Activated CD8-positive, alpha-beta T cell treated with anti-CD3 and anti-CD28 coated beads for 36 hours (primary cell): ENCODE measurements at places on chromosomes 12 and 14. TPM values are rescaled to one million over a fixed set of nuclear protein-coding genes. Genes with fewer than 3 reads are reported as not detected.

Gene TMEM229B
- total RNA-seq = 2.3 TPM

Gene NGB
- total RNA-seq = not detected

Gene CELA1
- not detected for total RNA-seq

Gene ANO4
- not detected for total RNA-seq

Gene BCAT1
- 55.6 TPM for total RNA-seq

Gene CIT
- total RNA-seq = 48.4 TPM

Gene ABCD2
- 3.8 TPM for total RNA-seq

Gene CATSPERB
- total RNA-seq = 0.60 TPM

Gene SLC25A47
- total RNA-seq = not detected

Gene CLECL1
- total RNA-seq = 8.5 TPM

Gene BEGAIN
- 6.0 TPM for total RNA-seq

Gene TOMM20L
- not detected for total RNA-seq

GRCh38 chr12:44728566-44728965 lies 147.5 kb downstream of the NELL2 start:
- no peak overlapping the region for H3K4me3 ChIP-seq
- no peak for DNase-seq
- peaks cover 34% of the 10 kb centered on the region for H3K4me1 ChIP-seq
- H3K27ac ChIP-seq = no peak overlapping the region

- peaks cover 9% of the 10 kb centered on the region for H3K36me3 ChIP-seq
- H3K4me1 ChIP-seq = peaks cover 35% of the 10 kb centered on the region
- H3K27ac ChIP-seq = peak overlapping the region; percentile 100
- H3K27me3 ChIP-seq = no peaks in the 10 kb centered on the region
- peak overlapping the region; percentile 92 for H3K4me3 ChIP-seq
- DNase-seq = peak; percentile 85
These were observed 685 bp upstream of the MYL6B start for GRCh38 chr12:56151672-56152131.

DNA sequence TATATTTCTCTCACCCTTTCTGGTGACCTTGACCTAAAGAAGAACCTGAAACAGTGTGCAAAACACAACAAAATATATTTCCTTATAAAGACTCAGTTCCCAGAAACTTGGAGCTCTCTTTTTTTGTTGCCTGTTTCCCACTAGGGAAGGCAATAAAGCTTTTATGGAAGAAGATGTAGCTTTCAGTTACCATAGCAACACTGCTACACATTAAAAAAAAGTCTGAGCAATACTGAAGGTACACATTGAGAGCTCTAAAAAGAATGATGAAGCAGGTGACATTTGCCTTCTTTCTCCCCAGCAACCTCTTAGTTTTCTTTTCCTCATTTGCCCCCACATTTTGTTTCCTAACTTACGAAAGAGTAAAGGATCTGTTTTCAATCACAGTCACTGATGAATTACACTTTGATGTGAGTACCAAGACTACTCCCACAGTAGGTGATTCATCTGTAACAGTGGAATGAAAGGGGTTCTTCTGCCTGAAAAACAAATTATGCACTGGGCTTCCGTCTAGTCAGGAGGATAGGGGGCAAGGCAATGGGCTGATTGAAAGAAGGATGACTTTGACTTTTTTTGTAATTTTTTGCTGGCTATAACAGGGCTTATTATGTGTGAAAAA lies 1.1 kb upstream of the CATSPERB start:
- no peaks in the 10 kb centered on the region for H3K27me3 ChIP-seq
- H3K4me3 ChIP-seq = no peak overlapping the region
- DNase-seq = no peak
- H3K27ac ChIP-seq = no peak overlapping the region

GRCh38 chr12:111444314-111444924 lies 38.7 kb downstream of the SH2B3 start:
- peak overlapping the region; percentile 68 for H3K27ac ChIP-seq
- peaks cover 84% of the 10 kb centered on the region for H3K4me1 ChIP-seq
- peak; percentile 73 for DNase-seq
- H3K4me3 ChIP-seq = peak overlapping the region; percentile 26
- peaks cover 62% of the 10 kb centered on the region for H3K36me3 ChIP-seq
- H3K27me3 ChIP-seq = no peaks in the 10 kb centered on the region

DNA sequence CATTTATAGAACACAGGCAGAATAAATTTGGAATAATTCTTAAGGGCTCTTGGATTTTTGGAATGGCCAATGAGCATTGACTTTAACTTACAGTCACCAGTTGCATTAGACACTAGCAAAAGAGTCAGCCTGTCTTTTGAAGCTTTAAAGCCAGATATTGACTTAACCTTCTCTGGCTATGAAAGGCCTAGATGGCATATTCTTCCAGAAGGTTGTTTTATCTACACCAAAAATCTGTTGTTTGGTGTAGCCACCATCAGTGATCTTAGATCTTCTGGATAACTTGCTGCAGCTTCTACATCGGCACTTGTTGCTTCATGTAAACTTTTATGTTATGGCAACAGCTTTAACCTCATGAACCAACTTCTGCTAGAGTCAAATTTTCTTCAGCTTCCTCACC lies 10.4 kb downstream of the PCNX1 start:
- no peak overlapping the region for H3K4me3 ChIP-seq
- H3K27ac ChIP-seq = peak overlapping the region; percentile 75
- no peak for DNase-seq
- peaks cover 23% of the 10 kb centered on the region for H3K36me3 ChIP-seq

- H3K27me3 ChIP-seq = no peaks in the 10 kb centered on the region
- no peak overlapping the region for H3K4me3 ChIP-seq
- no peak for DNase-seq
- H3K27ac ChIP-seq = no peak overlapping the region
These were observed 45.8 kb upstream of the CNTN1 start for GRCh38 chr12:40646456-40646855.

GRCh38 chr14:104322531-104323366 lies 184.4 kb downstream of the KIF26A start:
- no peak for DNase-seq
- H3K27ac ChIP-seq = no peak overlapping the region
- H3K4me1 ChIP-seq = no peaks in the 10 kb centered on the region

GRCh38 chr12:111635524-111635923 lies 36.4 kb upstream of the ATXN2 start:
- DNase-seq = peak; percentile 9
- peaks cover 4% of the 10 kb centered on the region for H3K36me3 ChIP-seq
- H3K27ac ChIP-seq = no peak overlapping the region
- H3K4me3 ChIP-seq = no peak overlapping the region

GRCh38 chr14:54483846-54484245 lies 4.9 kb downstream of the GMFB start:
- no peak for DNase-seq
- H3K27ac ChIP-seq = peak overlapping the region; percentile 55
- H3K27me3 ChIP-seq = no peaks in the 10 kb centered on the region
- no peak overlapping the region for H3K4me3 ChIP-seq
- peaks cover 33% of the 10 kb centered on the region for H3K36me3 ChIP-seq

GRCh38 chr12:89862511-89863445 lies 154.1 kb upstream of the ATP2B1 start:
- no peaks in the 10 kb centered on the region for H3K27me3 ChIP-seq
- peaks cover 5% of the 10 kb centered on the region for H3K36me3 ChIP-seq
- peak; percentile 45 for DNase-seq
- H3K4me1 ChIP-seq = peaks cover 56% of the 10 kb centered on the region
- H3K4me3 ChIP-seq = peak overlapping the region; percentile 69
- peak overlapping the region; percentile 94 for H3K27ac ChIP-seq

GRCh38 chr12:76356071-76356470 lies 7.9 kb upstream of the BBS10 start:
- peaks cover 20% of the 10 kb centered on the region for H3K36me3 ChIP-seq
- H3K4me1 ChIP-seq = no peaks in the 10 kb centered on the region
- no peaks in the 10 kb centered on the region for H3K27me3 ChIP-seq
- H3K27ac ChIP-seq = no peak overlapping the region
- H3K4me3 ChIP-seq = no peak overlapping the region

- no peaks in the 10 kb centered on the region for H3K36me3 ChIP-seq
- no peaks in the 10 kb centered on the region for H3K27me3 ChIP-seq
- no peak overlapping the region for H3K27ac ChIP-seq
- no peak for DNase-seq
- peaks cover 10% of the 10 kb centered on the region for H3K4me1 ChIP-seq
These were observed 316.8 kb downstream of the BCL11B start for GRCh38 chr14:98955036-98955740.

GRCh38 chr12:47214001-47214619 lies 134.4 kb upstream of the AMIGO2 start:
- no peaks in the 10 kb centered on the region for H3K27me3 ChIP-seq
- DNase-seq = no peak
- peaks cover 10% of the 10 kb centered on the region for H3K4me1 ChIP-seq

DNA sequence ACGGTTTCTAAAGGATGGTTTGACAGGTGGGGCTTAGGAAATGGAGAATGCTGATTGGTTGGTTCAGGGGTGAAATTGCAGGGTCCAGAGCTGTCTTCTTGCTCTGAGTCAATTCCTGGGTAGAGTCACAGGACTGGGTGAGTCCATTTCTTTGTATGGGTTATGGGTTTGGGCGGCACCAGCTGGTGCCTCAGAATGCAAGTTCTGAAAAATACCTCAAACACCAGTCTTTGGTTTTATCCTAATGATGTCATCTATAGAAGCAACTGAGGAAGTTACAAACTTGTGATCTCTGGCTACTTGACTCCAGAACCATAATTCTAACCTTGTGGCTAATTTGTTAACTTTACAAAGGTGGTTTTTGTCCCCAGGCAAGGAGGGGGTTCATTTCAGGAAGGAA lies 47.6 kb upstream of the EIF5 start:
- H3K27me3 ChIP-seq = peaks cover 25% of the 10 kb centered on the region
- no peak overlapping the region for H3K4me3 ChIP-seq
- no peak for DNase-seq
- no peaks in the 10 kb centered on the region for H3K36me3 ChIP-seq
- H3K4me1 ChIP-seq = no peaks in the 10 kb centered on the region

GRCh38 chr14:67994531-67994930 lies 175.0 kb downstream of the RAD51B start:
- H3K36me3 ChIP-seq = no peaks in the 10 kb centered on the region
- H3K4me1 ChIP-seq = no peaks in the 10 kb centered on the region
- DNase-seq = no peak
- H3K4me3 ChIP-seq = no peak overlapping the region
- H3K27ac ChIP-seq = no peak overlapping the region

DNA sequence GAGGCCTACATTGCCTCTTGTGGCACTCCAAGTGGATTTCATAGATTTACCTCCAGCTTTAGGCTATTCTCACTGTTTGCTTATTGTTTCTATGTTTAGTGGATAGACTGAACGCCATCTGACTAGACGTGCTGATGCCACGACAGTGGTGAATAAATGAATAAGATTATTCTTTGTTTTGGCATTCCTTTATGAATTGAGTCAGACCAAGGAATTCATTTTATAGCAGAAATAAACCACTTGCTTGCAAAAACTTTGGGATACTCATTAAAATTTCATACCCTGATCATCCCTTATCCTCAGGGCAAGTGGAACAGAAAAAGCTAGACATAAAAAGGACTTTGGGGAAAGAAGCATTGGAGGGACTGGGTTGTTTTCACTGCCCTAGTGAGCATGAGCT lies 71.7 kb upstream of the FERMT2 start:
- peaks cover 8% of the 10 kb centered on the region for H3K27me3 ChIP-seq
- no peak overlapping the region for H3K4me3 ChIP-seq
- no peaks in the 10 kb centered on the region for H3K36me3 ChIP-seq
- H3K4me1 ChIP-seq = peaks cover 4% of the 10 kb centered on the region
- DNase-seq = no peak

DNA sequence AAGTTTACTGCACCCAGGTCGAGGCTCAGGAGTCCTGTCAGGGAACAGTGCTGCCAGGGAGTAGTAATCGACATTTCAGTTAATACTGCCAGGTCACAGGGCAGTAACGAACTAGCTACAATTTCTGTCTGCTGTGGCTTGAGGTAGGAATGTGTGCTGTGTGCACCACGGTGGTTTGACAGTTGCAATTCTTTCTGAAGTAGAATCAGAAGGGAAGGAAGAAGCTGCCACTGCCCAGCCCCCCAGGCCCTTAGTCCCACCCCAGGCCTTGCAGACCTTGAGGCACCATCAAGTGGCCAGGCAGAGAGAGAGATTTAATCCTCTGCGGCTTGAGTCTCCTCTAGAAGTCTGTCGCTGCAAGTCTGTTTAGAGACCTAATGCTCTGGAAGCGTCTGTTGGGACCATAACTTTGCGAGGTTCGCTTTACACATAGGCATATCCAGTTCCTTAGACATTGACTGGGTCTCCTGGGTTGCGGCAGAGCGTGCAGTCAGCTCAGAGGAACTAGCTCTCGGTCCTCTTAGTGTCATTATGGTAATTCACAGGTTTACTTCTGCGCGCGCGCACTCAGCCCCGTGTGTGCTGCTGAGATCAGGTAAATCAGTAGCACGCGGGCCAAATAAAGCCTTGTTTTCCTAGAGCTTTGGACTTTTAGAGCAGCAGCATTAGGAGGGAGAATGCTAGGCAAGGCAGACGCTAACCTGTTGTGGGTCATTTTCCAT lies 9.8 kb downstream of the NKX2-1 start:
- no peak for DNase-seq
- H3K4me1 ChIP-seq = no peaks in the 10 kb centered on the region
- H3K4me3 ChIP-seq = no peak overlapping the region
- peaks cover 85% of the 10 kb centered on the region for H3K27me3 ChIP-seq
- H3K36me3 ChIP-seq = peaks cover 2% of the 10 kb centered on the region

DNA sequence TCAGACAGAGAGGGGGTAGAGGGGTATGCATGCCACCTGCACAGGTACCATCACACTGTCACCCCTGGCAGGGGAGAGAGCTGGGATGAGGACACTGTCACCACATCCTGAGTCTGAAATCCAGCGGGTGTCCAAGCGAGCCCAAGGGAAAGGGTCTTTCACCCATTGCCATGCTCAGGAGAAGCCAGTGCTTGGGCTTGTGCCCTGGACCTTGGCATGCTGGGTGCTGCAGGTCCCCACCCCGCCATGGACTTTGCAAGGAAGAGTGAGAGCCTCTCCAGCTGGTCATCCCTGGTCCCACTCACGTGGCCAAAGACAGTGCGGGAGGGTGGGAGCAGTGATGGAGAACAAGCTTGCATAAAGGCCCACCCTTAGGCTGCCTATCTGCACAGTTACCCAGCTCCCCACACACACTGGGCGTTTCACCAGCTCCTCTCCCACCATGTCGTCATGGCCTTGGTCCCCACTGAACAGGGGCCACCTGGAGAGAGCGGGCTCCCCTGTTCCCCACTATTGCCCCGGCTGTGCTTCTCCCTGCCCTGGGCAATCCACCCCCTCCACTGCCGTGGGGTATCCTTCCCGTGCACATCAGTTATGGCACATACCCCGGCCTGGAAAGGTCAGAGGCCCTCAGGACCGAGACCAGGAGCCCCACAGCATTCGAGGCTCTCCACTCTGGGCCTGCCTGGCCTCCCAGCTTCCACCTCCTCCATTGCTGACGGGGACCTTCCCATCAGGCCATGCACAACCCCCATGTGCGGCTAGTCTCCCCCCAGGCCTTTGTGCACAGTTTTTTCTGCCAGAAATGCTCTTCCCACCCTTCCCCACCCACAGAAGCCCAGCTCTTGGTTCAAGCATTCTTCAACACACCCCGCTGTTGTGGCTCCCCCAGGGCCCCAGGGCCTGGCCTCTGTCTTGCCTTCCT lies 58.6 kb upstream of the BCL11B start:
- no peak overlapping the region for H3K4me3 ChIP-seq
- H3K27ac ChIP-seq = no peak overlapping the region
- DNase-seq = no peak
- H3K36me3 ChIP-seq = no peaks in the 10 kb centered on the region
- no peaks in the 10 kb centered on the region for H3K4me1 ChIP-seq
